ENCODE measurements at places on chromosomes 5 and 9.
A peak's percentile ranks its signal among the peaks of the same experiment; 100 is the strongest.

GRCh38 chr9:33044677-33045282 is 19.7 kb downstream of the DNAJA1 start:
- peak; percentile 34 for DNase-seq

DNA sequence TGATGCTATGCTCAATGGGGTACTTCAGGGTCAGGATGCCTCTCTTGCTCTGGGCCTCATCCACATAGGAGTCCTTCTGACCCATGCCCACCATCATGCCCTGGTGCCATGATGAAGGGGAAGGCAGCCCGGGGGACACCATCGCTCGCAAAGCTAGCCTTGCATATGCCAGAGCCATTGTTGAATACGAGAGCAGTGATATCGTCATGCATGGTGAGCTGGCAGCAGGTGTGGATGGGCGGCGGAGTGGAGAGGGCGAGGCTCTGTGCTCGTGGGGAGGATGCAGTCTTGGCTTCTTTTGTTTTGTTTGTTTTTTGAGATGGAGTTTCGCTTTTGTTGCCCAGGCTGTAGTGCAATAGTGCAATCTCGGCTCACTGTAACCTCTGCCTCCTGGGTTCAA is 17.2 kb upstream of the SPZ1 start:
- no peak for DNase-seq

DNA sequence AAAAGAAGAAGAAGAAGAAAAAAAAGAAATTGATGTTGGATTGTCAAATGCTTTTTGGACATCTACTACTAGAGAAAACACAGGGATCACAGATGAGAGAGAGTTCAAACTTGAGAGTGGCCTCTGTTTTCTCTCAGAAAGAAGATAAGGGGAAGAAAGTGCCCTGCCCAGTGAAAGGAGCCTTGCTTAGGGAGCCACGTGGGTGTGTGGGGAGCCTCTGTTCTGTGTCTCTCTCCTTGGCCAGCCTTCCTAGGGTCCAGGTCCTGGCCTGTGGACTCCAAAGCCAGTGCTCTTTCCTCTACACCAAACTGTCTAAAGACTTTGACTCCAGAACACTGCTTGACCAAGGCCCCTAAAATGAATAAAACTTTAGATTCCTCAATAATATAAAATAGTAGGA is 22.0 kb upstream of the COL15A1 start:
- no peak for DNase-seq

DNA sequence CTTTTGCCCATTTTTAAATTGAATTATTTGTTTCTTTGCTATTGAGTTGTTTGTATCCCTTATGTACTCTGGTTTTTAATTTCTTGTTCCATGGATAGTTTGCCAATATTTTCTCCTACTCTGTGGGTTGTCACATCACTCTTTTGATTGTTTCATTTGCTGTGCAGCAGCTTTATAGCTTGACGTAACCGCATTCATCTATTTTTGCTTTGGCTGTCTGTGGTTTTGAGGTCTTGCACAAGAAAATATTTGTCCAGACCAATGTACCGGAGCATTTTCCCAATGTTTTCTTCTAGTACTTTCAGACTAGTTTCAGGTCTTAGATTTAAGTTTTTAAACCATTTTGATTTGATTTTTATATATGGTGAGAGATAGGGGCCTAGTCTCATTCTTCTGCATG is 36.2 kb upstream of the ZNF366 start:
- peak; percentile 82 for DNase-seq

DNA sequence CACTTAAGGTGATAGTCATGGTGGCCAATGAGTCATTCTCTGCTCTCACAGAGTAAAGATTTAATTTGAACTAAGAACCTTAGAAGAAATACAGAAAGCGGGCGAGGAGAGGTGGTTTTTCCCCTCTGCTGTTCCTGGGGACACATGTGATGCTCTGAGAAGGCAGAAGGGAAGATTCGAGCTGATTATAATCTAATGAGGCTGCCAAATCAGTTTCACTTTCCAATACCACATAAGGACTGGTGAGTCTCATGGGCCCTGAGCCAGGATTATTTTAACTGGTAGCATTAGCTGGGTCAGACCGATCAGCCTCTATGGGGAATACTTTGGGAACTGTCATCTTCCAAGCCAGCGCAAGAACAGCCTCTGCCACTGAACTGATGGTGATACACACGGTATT is 116.5 kb downstream of the SLC1A3 start:
- DNase-seq, result no peak

GRCh38 chr5:31890046-31890445 is 251.1 kb downstream of the PDZD2 start:
- DNase-seq, result no peak
